Activated naive CD4-positive, alpha-beta T cell treated with anti-CD3 and anti-CD28 coated beads for 36 hours (primary cell): ENCODE measurements at places on chromosomes 13 and 19. TPM values are rescaled to one million over a fixed set of nuclear protein-coding genes. Genes with fewer than 3 reads are reported as not detected.

Gene GEMIN7
- 15.4 TPM for total RNA-seq

Gene PCDH9
- 0.10 TPM for total RNA-seq

Gene DLL3
- 0.74 TPM for total RNA-seq

Gene CD37
- 182 TPM for total RNA-seq

Gene ZNF565
- total RNA-seq: 2.0 TPM

Gene AMER2
- not detected for total RNA-seq

Gene ZNF66
- total RNA-seq: 3.9 TPM

Gene ZNF544
- total RNA-seq: 32.4 TPM

Gene ZNF154
- total RNA-seq: 0.64 TPM

Gene SPRY2
- 0.44 TPM for total RNA-seq

Gene PSG6
- not detected for total RNA-seq

Gene ANKRD24
- total RNA-seq: 2.6 TPM

Gene APOC4
- not detected for total RNA-seq

Gene IGLON5
- total RNA-seq: not detected

Gene CEACAM20
- not detected for total RNA-seq

Gene FOSB
- total RNA-seq: 8.0 TPM

Gene GNG7
- 1.1 TPM for total RNA-seq
